T-cell (primary cell): ENCODE measurements at places on chromosomes 13 and 19.

- DNase-seq = no peak
Observed at GRCh38 chr13:98068521-98068920, 74.4 kb upstream of the FARP1 start.

DNA sequence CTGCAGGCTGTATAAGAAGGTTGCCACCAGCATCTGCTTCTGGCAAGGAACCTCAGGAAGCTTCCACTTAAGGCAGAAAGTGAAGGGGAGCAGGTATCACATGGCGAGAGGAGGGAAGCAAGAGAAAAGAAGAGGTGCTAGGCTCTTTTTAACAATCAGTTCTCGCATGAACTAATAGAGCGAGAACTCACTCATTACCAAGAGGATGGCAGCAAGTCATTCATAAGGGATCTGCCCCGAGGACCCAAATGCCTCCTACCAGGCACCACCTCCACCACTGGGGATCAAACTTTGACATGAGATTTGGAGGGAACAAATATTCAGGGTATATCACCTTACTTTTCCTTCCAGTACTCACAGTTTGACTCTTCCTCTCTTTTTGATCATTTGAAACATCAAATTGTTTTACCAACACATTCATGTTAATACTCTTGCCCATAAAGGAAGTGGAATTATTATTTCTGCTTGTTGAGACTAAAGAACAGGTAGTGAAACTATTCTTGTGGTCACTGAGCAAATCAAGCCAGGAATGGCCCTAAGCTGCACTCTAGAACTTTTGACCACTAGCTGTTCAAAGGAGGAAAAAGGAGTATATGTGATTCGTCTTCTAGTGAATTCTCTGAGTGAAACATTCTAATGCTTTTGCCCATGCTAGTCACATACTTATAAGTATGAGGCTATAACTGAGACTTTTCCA, 45.0 kb downstream of the LACC1 start:
- DNase-seq = no peak

- DNase-seq = no peak
Observed at GRCh38 chr13:94053986-94054593, 425.4 kb downstream of the DCT start.

GRCh38 chr13:97369261-97369893, 64.6 kb upstream of the RAP2A start:
- DNase-seq = no peak
